GM13976 (cell line): ENCODE measurements at places on chromosomes 2 and 18.

DNA sequence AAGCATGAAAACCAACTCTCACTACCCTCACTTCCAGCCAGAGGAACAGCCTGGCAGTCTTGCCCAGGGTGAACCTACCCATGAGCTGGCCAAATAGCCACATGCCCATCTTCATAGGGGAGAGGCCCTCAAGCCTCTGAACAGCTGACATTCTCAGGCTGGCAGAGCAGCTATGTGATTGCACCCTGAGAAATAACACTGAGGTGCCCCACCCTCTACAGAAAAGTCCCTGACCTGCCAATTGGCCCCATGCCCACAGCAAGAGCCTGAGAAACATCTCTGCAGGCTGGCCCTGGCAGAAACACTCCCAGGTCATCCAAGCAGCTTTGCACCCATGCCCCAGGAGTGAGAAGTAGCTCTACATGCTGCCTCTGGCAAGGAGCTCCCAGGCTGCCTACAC, 127.4 kb upstream of the OTX1 start:
- DNase-seq: no peak

DNA sequence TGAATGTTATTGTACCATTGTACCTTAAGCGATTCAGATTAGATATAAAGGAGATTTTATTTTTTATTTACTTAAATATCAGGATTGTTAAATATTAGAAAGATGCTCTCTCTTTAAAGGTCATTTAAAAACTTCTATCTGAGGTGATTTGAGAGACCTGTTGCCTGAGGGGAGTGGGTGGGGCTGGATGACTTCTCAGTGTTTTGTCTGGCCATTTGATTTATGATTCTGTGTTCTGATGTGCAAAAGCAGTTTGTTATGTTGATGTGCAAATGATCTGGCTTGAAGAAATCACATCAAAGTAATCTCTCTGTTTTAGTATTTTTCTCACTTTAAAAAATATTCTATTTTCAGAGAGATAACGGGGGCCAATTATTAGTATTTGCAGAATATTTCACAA, 370.8 kb downstream of the NUP35 start:
- no peak for DNase-seq

DNA sequence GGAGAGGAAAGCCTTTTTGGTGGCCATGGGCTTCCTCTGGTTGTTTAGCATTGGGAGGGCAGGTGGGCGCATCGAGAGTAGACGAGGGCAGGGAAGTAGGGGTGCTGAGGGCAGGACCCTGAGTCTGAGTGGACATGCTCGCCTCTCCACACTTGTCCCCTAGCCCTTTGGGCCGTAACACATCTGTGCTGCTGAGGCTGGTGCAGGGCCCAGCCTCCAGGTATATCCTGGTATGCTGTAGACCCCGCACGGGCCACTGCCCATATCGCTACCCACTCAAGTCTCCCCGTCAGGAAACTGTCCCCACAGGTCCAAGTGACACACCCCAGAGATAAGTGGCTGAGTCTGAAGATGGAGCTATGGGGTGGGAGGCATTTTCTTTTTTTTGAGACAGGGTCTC, 13.7 kb upstream of the CCDC74B start:
- DNase-seq: no peak

- DNase-seq: no peak
These were observed 165.5 kb downstream of the TPGS2 start for GRCh38 chr18:36663312-36663711.

DNA sequence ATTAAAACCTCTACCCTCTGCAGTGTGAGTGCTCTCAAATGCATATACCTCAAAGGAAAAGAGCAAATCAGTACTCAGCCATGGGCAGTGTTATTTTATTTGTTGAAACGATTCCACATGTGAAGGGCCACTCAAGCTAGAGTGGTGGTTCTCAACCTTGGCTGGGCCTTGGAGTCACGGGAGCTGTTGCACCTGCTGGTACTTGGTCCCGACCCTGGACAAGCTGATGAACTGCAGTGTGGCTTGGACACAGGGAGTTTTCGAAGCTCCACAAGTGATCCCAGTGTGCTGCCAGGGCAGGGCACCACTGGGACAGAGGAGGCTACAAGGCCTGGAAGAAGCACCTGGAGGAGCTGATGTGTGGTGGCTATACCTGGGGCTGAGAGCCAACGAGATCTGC, 19.7 kb downstream of the GNLY start:
- DNase-seq: no peak
